ENCODE measurements at places on chromosomes 11 and 22.

DNA sequence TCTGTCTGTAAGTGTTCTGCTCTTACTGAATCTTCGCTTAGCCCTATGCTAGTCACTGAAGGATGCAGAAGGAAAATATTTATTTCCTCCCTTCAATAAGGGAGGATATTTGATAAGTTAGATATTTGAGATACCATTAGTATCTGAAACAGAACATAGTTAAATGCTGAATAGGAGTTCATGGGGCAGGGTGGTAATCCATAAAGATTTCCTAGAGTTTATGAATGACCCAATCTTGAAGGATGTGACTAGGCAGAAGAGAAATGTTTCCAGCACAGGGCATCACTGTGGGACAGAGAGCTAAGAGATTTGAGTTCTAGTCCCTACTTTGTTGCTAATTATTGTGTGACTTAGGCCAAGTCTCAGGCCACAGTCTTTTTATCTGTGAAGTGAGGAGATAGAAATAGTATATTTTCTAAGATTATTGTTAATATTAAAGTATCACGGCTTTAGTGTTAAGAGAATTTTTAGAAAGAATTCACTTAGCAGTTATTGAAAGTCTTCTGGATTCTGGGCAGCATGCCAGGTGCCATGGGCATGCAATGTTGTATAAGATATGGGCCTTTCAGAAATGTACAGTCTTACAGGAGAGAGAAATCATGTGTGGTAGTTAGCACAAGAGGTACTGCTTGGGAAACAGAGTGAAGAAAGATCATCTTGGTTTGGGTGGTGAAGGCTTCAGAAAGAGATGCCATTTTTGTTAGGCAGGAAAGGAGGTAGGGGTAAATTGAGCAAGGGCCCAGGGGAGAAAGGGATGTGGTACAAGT, 24.0 kb downstream of the SWAP70 start:
- DNase-seq, result peak; percentile 67

DNA sequence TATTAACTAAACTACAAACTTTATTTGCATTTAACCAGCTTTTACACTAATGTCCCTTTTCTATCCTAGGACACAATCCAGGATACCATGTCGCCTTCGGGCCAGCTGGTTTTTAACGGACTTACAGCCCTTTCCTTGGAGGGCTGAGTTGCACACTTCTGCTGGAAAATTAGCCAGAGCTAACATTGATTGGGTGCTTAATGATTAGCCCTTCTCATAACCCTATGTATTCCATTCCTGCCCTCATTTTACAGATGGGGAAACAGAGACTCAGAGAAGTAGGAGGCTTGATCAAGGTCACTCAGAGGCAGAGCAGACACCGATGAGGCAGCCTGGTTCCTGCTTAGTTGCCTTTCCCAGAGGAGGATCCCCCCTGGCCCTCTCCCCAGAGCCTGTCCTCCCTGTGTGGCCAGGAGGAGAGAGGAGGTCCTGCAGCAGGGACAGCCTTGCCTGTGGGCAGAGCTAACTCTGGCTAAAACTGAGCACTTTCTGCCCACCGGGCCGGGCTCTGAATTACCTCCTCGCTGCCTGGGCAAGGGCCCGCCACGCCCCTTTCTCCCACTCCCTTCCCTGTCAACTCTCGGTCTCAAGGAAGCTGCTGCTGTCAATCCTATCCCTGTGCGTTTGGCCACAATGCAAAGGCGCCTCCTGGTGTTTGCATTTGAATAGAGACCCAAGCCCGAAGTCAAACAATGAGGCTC, 59.6 kb upstream of the PAX6 start:
- peak; percentile 61 for DNase-seq

DNA sequence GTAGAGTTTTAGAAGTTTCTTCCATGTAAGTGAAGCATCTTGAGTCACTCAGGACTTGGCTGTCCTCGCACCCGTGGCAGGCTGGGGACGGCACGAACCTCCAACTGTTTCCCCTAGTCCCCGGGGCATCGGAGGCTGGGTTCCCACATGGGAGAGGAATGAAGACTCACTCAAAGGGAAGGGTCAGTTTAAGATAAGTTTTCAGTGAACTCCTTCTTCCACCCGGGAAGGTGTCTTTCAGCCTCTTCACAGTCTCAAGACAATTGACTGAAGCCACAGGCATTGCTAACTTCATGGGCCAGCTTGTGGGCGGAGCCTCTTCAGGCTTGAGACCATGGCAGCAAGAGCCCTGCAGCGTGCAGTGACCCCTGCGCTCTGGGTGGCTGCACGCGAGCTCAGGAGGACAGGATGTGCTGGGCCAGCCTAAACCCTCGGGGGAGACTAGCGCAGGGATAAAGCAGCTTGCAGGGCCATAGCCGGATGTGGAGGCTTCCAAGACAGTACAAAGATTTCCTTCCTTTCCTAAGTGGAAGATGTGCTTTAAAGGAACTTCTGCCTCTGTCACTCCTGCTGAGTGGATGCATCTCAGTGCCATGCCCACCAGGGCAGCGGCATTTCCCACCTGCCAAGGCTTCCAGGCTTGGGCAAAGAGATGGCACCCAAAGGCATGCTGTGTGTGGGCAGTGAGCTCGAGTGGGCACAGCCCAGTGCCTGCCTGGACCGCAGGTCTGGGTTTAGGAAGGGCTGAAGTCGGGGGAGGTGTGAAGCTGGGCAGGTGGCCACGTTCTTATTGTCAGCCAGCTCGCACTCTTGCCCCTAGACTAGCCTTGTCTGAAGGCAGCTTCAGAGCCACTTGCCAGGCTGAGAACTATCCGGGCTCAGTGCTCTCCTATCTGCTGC, 32.9 kb downstream of the PPIL2 start:
- peak; percentile 63 for DNase-seq

- DNase-seq, result no peak
These were observed 2.8 kb downstream of the OR52A1 start for GRCh38 chr11:5151713-5152153.
